ENCODE measurements at places on chromosomes 11 and 22. TPM values are rescaled to one million over a fixed set of nuclear protein-coding genes. Genes with fewer than 3 reads are reported as not detected.

GRCh38 chr11:105392556-105392955, 217.3 kb upstream of the GRIA4 start:
- DNase-seq, result no peak

Gene USH1C
- polyA plus RNA-seq, result 63.8 TPM

DNA sequence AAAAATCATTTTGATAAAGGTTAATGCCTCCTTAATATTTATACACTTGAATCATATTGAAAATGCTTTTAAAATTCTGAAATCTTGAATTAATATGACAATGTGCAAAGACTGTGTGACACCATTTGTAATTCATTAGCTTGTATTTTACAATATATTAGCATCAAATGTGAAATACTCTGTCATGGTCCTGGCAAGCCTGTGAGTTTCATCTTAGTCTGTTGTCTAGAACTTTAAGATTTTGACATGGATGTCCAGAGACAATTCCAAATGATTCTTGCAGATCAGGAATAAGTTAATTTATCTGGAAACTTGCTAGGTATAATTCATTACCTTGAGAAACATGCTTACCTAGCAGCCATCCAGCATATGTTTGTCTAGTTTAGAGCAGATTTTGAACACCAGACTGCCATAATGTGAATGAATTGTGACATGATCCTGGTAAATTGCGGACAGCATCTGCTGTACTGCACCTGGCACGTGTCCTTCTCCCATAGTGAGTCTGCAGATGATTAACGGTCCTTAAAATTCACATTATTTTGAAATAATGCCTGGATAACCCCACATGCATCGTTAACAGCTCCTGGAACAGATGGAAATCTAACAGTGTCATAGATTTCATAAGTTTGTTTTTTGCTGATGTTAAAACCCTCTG, 34.5 kb upstream of the DEUP1 start:
- DNase-seq, result no peak

DNA sequence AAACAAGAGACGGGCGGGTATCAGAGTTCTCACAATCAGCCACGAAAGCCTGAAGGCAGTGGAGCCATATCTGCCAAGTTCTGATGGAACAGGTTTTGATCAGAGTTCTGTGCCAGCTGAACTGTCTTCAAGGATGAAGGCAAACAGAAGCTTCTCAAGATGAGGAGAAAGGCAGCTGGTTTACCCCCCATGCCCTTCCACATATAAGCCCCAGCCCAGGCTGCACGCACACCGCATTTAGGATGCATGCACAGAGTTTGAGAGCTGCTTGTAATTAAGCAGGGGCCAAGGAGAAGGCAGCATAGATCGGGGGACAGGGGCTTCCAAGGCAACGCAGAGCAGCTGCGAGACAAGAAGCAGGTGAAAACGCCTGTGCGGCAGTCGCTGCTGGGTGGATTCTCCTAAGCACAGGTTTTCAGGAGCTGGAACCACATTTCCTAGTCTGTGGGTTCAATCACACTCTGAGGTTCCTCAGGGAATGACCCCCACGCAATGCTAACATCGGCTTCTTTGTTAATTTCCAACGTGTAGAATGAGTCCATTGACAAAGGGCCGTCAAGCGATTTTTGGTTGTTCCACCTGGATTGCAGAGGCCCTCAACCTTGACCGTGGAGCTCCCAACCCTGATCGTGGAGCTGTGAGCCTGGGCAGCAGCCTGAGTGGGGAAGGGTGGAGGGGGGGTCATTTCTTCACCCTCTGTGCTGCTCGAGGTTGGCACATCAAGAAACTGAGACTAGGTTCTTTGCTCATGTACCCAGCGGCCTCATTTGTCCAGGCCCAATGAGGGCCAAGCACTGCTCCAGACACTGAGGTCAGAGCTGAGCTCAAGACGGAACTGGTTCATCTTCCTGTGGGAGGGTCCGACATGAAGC, 81.7 kb upstream of the SHISAL1 start:
- DNase-seq, result no peak

Gene FLRT1
- 3.3 TPM for polyA plus RNA-seq

DNA sequence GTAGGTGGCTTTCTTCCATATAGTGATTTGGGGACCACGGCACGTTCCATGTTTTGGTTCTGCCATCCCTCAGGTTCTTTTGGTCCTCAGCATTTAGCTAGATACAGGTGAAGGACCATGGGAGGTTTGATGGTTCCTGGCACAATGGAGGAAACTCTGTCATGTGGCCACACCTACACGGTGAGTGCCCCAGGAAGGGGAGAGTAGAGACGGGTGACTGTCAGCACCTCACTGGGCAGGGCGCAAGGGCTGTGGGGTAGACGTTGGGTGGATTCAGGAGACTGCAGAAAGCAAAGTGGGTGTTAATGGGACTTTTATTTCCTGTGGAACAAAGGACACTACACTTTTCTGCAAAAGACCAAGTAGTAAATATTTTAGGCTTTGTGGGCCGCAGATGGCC, 73.4 kb downstream of the PPP6R3 start:
- no peak for DNase-seq

DNA sequence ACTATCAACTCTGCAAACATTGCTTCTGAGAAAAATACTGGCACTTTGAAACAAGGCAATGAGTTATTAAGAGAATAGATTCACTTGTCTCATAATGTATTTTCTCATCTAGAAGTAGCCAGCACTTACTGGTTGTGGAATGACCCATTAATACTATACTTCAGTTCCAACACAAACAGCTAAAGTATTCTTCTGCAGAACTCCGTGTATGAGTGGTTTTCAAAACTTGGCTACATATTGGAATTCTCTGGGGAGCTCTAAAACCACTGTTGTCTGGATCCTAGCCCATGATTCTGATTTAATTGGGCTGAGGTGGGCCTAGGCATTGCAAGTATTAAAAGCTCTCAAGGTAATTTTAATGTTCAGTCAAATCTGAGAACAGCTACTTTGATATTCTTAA, 1416.4 kb upstream of the RAG2 start:
- DNase-seq, result no peak

Gene MYBPC3
- 0.08 TPM for polyA plus RNA-seq

Gene PDE3B
- polyA plus RNA-seq, result 10.6 TPM

DNA sequence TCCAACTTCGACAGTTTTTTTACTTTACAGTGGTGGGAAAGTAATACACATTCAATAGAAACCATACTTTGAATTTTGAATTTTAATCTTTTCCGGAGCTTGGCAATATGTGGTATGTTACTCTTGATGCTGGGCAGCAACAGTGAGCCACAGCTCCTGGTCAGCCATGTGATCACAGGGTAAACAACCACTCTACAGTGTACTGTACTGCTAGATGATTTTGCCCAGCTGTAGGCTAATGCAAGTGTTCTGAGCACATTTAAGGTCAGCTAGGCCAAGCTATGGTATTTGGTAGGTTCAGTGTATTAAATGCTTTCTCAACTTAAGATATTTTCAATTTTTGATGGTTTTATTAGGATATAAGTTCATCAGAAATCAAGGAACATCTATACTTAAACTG, 48.7 kb upstream of the GRIK4 start:
- DNase-seq, result no peak

DNA sequence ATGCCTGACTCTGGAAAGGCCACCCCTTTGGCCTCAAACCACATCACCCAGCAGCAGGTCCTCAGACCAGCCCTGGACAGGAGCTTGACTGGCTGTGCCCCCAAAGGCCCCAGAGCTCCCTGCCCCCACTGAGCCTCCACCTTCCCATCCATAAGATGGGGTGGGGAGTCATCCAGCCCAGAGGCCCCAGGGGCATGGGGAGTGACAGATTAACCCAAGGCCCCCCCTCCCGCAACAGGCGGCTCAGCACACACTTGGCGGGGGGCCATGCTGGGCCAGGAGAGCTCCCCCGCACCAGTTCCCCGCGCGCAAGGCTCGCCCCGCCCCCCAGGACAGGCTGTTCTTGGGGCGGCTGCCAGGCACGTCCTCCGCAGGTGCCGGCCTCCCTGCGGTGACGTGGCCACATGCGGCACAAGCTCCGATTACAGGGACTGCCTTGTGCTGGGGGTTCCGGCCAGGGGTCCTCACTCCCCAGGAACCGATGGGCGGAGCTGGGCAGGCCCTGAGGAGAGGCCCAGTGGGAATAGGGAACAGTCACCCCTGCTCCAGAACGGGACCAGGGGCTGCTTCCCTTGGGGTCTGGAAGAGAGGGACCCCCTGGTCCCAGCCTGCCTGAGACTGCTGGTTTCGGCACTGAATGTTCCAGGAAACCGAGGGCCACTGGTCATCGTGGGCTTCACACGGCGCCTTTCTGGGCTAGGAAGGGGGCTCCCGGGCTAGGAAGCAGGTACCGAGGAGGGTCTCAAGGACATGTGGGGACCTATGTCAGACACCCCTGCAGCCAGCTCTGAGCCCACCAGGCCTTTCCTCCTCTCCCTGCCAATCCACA, 5.1 kb upstream of the CDKN1C start:
- peak; percentile 65 for DNase-seq

- DNase-seq, result no peak
Observed at GRCh38 chr11:8291421-8292350, 28.0 kb upstream of the LMO1 start.

Measured in renal cortex interstitium (tissue), 15 donors.